Gastrocnemius medialis (tissue), 4 donors: ENCODE measurements at places on chromosomes 13 and 19.

GRCh38 chr13:107960301-107960700, 255.0 kb downstream of the LIG4 start:
- H3K4me3 ChIP-seq = no peak overlapping the region
- no peak overlapping the region for H3K27ac ChIP-seq
- DNase-seq = no peak
- H3K36me3 ChIP-seq = no peaks in the 10 kb centered on the region
- H3K4me1 ChIP-seq = no peaks in the 10 kb centered on the region
- no peaks in the 10 kb centered on the region for H3K27me3 ChIP-seq

GRCh38 chr13:78620936-78621470, 17.7 kb upstream of the POU4F1 start:
- no peaks in the 10 kb centered on the region for H3K4me1 ChIP-seq
- no peak overlapping the region for H3K27ac ChIP-seq

DNA sequence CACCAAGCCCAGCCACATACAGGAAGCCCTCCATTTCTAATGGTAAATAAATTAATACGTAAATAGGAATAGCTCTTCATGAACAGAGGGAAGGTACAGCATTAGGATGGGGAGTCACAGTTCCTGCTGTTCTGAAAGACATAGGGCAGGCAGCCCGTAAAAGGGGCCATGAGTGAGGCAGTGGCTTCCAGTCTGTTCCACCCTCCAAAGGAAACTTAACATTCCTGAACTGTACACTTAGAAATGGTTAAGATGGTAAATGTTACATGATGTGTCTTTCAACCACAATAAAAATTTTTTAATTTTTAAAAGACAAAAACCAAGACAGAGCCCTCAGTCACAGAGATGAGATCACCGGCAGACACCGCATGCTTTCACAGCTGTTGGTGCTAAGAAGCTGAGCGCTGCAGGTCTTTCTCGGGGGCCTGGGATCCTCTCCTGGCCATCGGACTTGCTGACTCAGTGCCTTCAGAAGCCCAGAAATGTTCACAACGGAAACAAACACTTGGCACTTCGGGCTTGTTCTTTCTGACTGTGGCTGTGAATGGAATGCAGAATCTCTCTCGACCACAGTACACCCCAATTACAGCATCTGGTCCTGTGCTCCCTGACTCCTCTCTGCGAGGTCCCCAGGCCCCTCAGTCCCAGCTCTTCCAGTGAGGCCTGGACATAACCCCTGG, 36.4 kb downstream of the EPS15L1 start:
- peak; percentile 66 for DNase-seq
- H3K27me3 ChIP-seq = no peaks in the 10 kb centered on the region

GRCh38 chr19:32380269-32380668, 25.3 kb upstream of the DPY19L3 start:
- H3K27ac ChIP-seq = no peak overlapping the region
- no peak overlapping the region for H3K4me3 ChIP-seq
- DNase-seq = no peak
- H3K36me3 ChIP-seq = peaks cover 46% of the 10 kb centered on the region

DNA sequence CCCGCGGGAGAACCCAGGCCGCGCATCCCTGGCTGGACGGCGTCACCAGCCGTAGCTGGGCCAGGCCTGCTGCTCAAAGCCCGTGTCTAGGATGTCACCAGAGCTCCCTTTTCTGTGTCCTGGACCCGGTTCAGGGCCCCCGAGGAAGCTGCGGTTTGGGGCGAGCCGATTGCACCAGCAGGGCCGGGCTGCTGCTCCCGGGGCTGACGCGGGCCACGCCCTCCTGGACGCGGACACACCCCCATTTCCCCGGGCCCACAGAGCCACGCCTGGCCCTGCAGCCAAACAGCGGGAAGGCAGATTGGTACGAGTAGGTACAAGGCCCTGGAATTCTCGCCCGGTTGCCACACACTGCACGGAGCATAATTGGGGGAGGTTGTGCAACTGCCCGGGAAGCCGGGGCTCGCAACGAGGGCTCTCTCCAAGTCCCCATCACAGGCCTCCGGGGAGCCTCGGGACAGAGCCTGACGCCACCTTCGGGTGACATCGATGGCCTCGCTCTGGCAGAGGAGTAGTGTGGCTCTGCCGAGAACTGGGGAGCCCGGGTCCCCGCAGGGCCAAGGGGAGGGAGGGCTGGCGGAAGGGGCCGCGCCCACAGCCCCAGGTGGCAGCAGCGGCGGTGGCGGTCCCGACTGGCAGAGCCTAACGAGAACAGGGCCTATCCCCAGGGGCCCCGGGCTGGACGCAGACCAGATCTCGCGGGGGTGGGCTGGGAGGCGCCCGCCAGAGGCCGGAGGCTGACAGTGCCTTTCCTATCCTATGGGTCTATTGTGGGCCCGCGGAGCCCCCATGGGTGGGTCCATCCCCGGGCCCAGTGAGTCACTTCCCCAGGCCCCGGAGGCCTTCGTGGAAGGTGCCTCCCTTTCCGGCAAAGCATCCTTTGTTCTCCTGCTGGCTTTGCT, 23.5 kb downstream of the KCTD15 start:
- H3K4me3 ChIP-seq = peak overlapping the region; percentile 52
- peak overlapping the region; percentile 62 for H3K27ac ChIP-seq
- DNase-seq = peak; percentile 38
- no peaks in the 10 kb centered on the region for H3K36me3 ChIP-seq

DNA sequence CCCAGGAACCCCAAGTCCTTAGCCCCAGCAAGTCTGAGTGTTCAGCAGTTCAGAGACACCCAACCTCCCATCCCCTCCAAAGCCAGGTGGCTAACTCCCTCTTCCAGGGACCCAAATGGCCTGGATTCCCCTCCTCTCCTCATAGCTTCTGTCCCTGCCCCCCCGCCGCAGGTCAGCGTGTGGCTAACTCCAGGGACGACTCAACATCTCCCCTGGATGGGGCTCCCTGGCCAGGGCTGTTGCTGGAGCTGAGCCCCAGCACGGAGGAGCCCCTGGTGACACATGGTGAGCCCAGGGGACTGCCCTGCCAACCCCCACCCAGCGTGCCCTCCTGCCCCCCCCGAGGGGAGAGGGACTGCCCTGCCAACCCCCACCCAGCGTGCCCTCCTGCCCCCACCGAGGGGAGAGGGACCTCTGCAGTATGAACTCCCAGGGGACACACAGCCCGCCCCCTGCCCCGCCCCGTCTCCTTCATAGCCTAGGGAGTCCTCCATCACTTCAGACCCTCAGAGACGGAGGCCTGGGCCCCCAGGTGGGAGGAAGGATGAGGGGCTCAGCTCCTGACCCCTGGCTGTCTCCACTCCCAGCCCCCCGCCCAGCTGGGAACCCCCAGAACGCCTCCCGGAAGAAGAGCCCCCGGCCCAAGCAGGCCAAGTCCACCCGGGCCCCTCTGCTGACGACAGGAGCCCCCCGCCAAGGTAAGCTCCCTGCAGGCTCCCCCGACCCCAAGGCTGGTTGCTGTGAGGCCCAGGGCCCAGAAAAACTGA, 1.7 kb downstream of the SSC5D start:
- DNase-seq = no peak
- H3K27me3 ChIP-seq = peaks cover 7% of the 10 kb centered on the region

DNA sequence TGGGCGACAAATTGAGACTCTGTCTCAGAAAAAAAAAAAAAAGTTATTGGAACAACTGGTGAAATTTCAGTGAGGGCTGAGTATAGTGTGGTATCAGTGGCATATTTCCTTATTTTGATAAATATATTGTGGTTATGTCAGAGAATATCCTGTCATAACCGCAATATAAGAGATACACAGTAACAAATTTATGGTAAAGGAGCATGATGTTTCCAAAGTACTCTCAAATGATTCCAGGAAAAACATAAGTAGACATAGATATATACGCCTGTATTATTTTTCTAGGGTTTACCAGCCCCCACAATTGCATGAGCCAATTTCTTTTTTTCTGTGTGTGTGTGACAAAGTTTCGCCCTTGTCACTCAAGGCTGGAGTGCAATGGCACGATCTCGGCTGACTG, 5.7 kb upstream of the C5AR1 start:
- DNase-seq = no peak
- no peak overlapping the region for H3K27ac ChIP-seq
- H3K36me3 ChIP-seq = no peaks in the 10 kb centered on the region
- no peaks in the 10 kb centered on the region for H3K27me3 ChIP-seq
